ENCODE measurements at places on chromosomes 5 and 9. TPM values are rescaled to one million over a fixed set of nuclear protein-coding genes. Genes with fewer than 3 reads are reported as not detected.

DNA sequence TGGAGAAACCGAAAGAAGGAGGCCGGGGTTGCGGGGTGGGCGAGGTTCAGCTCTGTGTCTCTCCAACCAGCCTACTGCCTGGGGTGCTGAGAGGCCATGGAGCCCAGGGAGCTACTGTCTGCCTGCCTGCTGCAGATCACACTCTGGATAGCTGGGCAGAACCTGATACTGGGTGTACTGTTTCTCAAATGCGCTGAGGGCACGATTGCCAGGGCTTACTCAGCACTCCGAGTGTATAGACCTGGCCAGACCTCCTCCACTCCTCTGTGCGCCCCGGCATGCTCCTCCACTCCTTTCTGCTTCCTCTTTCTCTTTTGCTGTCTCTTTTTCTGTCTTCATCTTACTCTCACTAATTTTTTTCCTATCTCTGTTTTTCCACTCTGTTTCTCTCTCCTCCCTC is 215.1 kb downstream of the PAPPA start:
- no peak for DNase-seq

DNA sequence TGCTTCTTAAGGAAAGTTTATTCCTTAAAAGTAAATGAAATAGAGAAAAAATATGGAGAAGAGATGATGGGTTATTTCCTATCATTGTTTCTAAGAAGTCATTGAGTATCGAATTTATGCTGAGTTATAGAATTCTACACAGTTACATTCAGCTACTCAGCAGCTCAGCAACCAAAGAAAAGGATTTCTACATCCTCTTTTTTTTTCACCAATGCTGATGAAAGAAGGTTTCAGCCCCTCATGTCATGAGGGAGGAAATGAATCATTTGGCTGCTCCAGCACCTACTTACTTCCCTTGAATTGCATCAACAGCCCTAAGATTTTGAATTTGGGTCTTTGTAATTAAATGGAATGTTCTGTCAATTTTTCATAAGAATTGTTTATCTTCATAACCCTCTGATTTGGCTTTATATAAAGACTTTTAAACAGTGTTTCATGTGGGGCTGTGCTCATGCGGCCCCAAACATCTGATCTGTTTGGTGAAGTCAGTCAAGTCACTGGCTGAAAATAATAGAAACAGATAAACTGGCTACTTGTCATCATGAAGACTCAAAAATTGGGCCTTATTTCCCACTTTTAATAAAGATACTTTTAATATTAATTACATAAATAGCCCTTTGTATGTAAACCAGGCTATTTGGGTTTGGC is 18.5 kb upstream of the SNX2 start:
- DNase-seq: no peak

Gene SYNPO
- total RNA-seq: 9.7 TPM

DNA sequence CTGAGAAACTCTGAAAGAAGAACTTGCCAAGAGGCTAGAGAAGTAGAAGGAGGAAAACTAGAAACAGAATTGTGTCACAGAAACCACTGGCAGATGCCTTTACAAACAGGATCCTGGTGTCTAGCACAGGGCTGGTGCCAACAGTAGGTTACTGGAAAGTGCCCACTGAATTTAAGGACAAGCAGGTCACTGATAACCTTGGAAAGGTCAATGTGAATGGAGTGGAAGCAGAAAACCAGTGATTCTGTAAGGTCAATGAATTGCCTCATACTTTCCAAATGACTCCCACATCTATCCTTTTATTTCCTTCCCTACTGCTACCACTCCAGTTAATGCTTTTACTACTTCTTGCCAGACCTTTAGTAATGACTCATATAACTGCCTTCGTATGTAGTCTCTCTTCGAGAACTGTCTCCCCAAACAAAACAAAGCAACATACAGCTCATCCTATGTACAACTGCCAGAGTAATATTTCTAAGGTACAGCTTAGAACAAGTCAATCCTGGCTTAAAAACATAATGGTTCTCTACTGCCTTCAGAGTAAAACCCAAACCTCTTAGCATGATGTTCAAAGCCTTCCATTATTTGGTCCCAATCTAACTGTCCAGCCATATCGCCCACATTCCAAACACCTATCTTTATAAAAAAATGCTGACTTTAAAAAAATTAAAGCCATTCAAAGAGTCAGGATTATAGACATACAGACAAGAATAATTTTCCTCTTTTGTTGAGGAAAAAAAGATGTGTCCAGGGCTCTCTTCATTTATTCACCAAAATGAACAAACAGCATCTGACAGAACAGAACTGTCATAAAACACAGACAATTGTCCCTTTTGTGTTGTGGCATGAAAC is 52.5 kb downstream of the NR3C1 start:
- DNase-seq: no peak

GRCh38 chr5:169547508-169547907 is 36.1 kb upstream of the SPDL1 start:
- no peak for DNase-seq

DNA sequence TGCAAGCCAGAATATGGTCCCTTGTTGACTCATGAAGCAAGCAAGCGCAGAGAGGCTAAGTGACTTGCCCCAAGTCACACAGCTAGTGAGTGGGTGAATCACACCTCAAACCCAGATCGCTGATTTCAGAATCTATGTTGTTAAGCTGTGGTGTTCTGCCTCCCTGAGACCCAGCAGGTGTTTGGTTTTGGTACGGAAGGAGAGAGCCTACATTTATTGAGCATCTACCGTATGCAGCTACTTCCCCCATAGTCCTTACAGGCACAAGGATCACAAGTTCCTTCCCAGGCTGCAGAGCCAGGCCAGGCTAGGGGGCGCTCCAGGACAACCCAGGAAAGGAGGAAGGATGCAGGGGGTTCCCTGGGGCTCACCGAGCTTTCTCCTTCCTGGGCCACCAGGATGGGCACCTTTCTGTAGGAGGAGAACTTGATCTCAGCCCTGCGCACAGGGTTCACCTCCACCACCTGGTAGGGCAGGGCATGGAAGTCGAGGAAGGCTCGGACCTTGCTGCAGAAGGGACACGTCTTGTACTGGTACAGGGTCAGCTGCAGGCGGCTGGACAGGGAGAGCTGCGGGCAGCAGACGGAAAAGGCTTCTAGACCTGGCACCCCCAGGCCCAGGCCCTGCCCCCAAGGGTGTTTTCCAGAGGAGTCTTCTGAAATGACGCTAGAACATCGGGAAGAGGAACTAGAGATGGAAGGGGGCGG is 2.5 kb downstream of the PTGES2 start:
- DNase-seq: no peak

DNA sequence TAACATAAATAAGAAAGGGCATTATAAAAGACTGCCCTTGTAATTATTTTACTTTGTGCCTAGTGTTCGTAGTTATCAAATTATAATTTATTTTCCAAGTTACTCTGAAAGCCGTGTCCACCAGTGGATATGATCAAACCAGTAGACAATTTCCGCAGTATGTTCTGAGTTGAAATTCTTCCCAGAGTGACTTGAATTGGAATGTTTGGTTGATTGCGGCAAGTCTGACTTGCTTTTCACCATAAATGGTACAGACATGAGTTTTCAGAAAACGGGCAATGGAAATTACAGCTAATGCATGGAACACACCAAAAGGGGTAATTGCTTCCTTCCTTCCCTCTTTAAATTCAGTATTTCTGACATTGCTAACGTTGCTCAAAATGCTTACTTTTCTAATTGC is 56.6 kb downstream of the CHSY3 start:
- DNase-seq: no peak

GRCh38 chr5:142881076-142881783 is 111.1 kb downstream of the ARHGAP26 start:
- no peak for DNase-seq

Gene CARTPT
- not detected for total RNA-seq

- no peak for DNase-seq
Observed at GRCh38 chr9:38229104-38229500, 160.1 kb upstream of the SHB start.

Gene TERT
- total RNA-seq: not detected

Gene ADGRD2
- not detected for total RNA-seq

Measured in uterus (tissue), 4 donors.